Suppressor macrophage treated with lipopolysaccharide for 4 hours (primary cell): ENCODE measurements at places on chromosomes 7 and 10.

- DNase-seq, result no peak
These were observed 20.0 kb upstream of the GPR146 start for GRCh38 chr7:1024331-1024841.

GRCh38 chr7:111264111-111264868 lies 173.4 kb downstream of the LRRN3 start:
- no peak for DNase-seq

DNA sequence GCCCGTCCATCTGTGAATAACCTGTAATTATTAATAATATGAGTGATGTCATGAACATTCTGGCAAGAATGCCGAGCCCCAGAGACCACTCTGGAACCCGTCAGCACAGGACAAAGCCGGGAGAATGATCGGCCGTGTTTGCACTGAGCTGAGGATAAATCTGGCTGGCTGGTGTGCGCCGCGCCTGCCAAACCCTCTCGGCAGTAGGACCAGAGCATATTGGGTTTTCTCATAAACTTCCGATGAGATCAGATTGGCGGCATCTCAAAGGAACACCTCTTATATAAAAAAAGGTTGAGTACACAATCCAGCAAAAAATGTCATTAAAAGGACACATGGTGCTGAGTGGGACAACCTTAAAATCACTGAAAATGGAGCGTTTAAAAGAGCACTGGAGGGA lies 296.0 kb upstream of the MKI67 start:
- no peak for DNase-seq

DNA sequence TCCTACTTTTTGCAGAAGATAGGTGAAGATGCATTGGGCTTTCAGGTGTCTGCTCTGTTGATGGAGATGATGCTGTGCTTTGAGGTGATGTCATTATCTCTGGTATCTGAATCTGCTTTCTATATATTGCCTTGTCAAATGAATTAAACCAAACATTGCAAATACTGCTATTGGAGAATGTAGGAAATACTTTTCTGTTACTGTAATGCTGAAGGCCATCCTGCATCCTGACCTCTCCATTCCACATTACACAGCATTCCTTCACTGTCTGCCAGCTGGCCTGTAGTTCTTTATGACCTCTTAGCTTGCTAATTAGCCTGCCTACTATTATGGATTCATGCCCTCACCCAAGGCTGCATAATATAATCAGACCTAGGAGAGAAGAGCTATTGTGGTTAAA lies 73.2 kb downstream of the VCL start:
- DNase-seq, result no peak

GRCh38 chr7:11236680-11237079 lies 263.0 kb downstream of the PHF14 start:
- no peak for DNase-seq

GRCh38 chr7:7263297-7264230 lies 81.2 kb downstream of the C1GALT1 start:
- DNase-seq, result no peak

DNA sequence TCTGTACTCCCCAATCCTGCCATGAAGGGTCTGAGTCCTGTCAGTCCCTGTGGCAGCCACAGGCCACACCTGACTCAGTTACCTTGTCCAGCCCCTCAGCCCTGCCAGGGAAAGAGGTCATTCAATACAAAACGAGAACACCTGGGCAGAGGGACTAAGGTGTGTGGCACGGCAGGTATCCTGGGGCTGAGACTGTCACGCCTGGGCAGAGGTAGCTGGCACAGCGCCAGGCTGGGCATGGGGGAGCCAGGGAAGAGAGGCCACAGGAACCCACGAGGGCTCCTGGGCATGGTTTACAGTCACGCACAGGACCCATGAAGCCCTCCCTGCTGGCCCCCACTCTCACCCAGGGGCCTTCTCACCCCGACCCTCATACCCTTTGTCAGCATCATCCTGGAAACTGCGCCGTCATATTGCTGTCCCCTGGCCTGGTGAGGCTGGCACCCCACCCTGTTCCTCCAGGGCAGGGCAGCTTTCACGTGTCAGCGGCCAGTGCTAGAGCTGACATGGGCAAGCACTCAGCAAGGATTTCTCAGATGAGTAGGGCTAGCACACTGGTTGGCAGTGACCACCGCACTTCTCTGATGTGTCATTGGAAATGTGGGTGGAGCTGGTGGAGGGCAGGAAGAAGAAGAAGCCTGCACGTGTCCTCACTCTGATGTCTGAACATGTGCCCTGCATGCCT lies 42.7 kb downstream of the LRRC18 start:
- no peak for DNase-seq

GRCh38 chr10:14543046-14543903 lies 212.6 kb upstream of the FRMD4A start:
- DNase-seq, result peak; percentile 56

DNA sequence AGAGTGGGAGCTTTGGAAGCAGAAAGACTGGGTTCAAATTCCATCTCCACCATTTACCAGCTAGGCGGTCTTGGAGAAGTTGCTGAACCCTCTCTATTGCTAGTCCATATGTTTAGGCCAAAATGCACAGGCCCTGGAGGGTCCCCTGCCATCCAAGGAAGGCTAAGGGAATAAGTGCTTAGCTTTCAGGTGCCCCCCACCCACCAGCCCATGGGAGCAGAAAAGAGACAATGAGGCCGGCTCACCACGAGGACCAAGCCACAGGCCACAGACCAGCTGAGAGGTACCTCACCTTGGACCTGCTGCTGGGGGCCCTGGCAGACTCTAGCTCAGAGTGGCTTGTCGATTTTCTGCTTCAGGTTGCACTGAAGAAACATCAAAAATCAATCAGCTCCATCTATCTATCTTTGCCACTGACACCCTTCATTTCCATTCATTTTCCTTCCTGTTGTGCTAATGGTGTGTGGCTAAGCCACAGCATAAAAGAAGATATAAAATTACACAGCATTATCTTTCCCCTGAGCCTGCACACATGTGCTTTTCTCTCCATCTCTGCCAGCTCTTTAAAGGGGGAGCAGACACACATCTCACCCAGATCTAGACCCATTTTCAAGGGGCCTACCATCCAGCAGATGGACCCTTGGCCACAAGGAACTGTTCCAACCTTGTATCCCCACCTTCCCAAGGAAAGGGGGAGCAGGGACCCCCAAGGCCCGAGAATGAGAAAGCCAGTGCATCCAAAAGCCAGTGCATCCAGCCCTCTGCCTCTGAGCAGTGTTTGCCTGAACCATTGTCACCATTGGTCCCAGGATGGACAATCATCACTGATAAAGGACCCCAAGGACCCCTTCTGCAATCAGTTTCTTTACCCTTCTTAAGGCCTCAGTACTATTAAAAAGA lies 65.4 kb downstream of the GRID1 start:
- DNase-seq, result no peak

DNA sequence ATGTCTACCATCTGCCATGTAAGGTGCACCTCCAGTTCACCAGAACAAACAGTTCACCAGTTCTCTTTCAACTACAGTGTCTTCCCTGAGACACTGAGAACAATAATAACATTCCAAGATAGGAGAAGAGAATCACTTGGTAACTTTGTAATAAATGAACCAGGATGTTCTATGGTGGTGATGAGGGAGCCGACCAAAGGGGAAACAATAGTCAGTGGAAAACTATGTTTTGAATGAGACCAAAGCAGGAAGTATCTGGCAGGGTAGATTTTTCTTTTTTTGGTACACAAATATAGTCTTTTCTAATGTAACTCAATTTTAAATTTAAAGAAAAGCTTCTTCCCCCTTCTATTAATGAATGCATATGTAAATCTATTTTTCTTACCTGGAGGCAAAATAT lies 20.0 kb downstream of the HYAL4 start:
- no peak for DNase-seq

DNA sequence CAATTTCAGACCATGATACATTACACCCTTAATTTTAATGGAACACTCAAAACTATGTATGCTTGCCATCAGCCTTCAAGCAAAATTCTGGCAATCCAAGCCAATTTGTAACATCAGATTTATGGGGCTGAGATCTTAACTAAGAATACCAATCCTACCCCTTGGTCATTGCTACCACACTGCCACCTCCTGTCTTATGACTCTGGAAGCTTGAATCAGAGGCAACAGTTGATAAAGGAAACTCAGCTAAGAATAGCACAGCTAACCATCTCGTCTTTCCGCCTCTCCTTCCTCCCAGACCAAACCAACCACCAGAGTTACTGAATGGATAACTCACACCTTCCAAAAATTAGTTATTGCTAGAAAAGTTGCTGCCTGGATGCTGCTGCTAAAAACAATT lies 7.4 kb downstream of the IGF2BP3 start:
- DNase-seq, result no peak

DNA sequence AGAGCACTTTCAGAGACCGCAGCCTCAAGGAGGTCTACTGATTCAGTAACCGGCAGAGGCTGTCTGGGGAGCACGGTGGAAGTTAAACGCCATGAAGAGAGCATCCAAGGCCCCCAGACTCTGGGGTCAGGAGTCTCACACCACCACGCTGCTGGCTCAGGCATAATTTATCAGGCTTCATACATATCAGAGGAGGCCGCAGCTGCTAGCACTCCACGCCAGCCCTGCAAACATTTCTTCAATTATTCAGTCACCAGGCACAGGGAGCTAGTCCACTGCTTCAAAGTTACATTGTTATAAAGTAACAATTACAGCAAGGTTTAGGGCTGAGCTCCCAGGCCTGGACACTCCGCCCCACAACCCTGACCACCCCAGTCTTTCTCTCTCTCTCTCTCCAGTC lies 97.8 kb downstream of the PAXIP1 start:
- DNase-seq, result no peak

DNA sequence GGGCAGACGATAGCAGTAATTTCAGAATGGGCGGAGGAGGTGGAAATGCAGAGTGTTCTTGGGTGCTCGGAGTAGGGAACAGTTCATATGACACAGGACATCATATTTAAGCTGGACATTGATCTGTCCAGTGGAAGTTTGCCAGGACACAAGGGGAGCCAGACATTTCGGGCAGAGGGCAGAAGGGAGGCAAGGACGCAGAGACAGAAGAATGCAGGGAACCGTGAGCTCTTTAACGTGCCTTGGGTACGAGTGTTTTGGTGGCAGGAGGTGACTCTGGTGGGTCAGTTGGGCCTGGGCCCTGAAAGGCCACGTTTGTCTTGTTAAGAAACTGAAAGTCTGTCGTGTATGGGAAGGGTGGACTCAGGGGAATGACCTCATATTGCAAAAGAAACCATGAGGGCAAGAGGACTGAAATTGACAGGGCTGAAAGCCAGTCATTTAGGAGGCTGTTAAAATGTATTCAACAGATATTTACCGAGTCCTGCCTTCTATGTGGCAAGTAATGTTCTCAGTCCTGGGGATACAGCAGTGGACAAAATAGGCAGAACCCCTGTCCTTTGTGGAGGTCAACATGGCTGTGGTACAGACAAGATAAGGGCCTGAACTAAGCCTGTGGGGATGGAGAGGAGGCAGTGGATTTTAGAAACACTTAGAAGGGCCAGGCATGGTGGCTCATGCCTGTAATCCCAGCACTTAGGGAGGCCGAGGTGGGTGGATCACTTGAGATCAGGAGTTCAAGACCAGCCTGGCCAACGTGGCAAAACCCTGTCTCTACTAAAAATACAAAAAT lies 2.2 kb downstream of the OPTN start:
- peak; percentile 84 for DNase-seq

GRCh38 chr10:121956111-121957061 lies 18.6 kb downstream of the NSMCE4A start:
- DNase-seq, result no peak

DNA sequence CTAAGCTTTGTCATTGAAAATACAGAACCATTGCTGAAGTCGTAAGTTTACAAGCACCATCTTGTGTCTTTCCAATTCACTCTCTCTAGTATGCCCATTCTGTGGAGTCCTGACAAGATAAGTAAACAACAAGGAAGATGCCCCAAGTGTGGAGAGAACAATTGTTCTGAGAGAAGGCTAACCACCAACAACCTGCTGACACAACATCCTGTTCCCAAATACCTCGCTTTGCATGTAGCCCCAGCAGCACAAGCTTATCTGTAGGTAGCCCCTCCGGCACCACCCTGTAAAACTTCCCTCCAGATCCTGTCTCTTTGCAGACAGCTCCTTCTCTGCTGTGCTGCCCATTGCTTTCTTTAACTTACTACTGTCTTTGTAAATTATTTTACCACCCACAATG lies 233.3 kb upstream of the AOAH start:
- no peak for DNase-seq

- DNase-seq, result no peak
These were observed 663 bp downstream of the VPS37D start for GRCh38 chr7:73668103-73668885.

- DNase-seq, result no peak
These were observed 20.5 kb downstream of the DKK1 start for GRCh38 chr10:52334595-52334994.

GRCh38 chr7:156897673-156898072 lies 4.7 kb upstream of the LMBR1 start:
- DNase-seq, result no peak

GRCh38 chr10:14953424-14954000 lies 384 bp downstream of the DCLRE1C start:
- peak; percentile 66 for DNase-seq

- DNase-seq, result peak; percentile 93
These were observed 4.0 kb upstream of the LEP start for GRCh38 chr7:128236924-128237586.

DNA sequence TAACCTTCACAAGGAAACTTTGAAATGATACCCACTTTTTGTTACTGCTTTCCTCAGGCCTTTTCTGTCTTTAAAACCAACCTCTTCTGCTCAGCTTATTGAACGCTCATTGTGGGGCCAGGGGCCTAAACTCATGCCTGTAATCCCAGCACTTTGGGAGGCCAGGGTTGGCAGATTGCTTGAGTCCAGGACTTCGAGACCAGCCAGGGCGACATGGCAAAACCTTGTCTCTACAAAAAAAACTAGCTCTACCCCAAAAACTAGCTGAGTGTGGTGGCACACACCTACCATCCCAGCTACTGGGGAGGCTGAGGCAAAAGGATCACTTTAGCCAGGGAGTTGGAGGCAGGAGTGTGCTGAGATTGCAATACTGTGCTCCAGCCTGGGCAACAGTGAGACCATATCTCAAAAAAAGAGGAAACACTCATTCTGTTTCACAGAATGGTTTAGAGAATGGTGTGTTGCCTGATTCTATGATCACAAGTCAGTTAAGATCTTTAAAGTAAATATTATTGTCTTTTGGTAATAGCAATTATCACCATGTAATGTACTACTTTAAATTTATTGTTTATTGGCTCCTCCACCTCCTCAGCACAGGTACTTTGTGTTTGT lies 51.1 kb downstream of the KCTD7 start:
- peak; percentile 18 for DNase-seq

GRCh38 chr10:122055252-122055651 lies 66.3 kb downstream of the TACC2 start:
- no peak for DNase-seq

GRCh38 chr10:30804478-30805055 lies 175.0 kb upstream of the LYZL2 start:
- DNase-seq, result no peak

DNA sequence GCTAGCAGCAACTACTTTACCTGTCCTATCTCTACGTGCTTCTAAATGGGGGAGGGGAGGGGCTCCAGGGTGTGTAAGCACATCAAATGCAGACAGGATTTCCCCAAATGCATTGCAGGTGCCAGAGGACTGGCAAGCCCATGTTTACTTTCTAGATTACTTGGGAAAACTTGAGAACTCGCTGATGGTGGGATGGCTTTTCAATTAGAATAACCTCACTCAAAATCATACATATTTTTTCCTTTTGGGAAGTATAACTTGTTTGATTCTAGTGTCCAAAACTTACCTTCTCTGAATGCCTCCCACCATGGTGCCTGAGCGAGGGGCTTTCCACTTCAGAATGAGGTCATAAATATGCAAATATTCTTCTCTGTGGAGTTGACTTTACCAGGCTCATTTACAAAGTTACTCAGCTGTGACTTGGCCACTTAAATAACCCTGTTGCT lies 191.3 kb upstream of the RHOBTB1 start:
- no peak for DNase-seq
